ENCODE measurements at places on chromosomes 13 and 19.

DNA sequence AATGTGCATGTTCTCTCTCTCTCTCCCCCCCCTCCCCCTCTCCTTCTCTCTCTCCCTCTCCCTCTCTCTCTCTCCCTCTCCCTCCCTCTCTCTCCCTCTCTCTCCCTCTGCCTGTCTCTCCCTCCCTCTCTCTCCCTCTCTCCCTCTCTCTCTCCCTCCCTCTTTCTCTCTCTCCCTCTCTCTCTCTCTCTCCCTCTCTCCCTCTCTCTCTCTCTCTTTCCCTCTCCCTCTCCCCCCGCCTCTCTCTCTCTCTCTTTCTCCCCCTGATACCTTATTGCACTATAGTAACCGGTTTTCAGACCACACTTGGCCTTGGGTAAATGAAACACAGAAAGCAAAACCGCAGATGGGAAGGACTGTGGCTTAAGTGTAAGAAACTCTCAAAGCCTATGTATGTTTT is 34.7 kb upstream of the SPACA7 start:
- no peak for DNase-seq

DNA sequence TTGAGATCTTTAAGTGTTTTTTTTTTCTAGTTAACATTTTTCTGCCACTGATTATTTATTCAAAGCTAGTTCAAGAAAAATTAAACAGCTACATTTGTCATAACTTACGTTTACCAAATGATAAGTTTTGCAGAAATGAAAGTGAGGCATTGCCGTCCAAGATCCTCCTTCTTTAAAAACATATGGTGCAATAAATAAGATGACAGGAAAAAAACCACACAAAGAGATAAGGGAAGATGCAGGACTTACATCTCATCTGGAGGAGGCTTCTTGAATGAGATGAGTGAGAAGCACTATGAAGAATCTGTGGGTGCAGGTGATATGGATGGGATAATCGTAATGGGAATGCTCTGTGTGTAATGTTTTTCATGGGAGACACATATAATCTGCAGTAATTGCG is 12.4 kb downstream of the TNFSF13B start:
- no peak for DNase-seq

DNA sequence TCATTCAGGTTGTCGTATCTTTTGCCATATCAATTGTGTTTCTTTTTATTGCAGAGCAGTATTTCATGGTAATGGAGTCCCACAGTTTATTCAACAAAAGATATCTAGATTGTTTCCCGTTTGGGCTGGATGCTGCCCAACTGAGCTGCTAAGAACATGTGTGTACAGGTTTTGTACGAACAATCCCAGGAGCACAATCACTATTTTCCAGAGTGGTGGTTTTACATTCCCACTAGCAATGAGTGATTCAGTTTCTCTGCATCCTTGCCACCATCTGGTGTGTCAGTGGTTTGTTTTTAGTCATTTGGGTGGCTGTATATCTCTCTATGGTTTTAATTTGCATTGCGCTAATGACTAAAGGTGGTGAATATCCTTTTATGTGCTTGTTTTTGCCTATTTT is 52.7 kb upstream of the ZDHHC20 start:
- no peak for DNase-seq

DNA sequence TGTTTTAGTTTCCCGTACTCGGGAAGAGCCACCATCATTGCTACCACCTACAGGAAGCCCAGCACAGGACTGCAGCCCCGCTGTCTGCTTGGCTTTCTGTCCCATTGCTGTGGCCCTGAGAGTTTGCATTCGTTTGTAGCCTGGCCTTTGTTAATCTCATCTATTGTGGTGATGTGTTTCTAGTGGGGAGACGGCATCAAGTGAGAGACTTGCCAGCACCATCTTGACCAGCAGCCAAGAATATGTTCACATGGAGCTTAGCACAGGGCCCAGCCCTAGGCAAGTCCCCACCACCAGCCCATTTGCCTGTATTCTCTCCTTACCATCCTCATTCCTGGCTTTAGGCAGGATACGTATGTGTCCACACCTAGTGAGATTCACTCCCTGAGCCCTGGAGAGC is 17.3 kb upstream of the OVOL3 start:
- no peak for DNase-seq
